ENCODE measurements at places on chromosomes 11 and 22. TPM values are rescaled to one million over a fixed set of nuclear protein-coding genes. Genes with fewer than 3 reads are reported as not detected.

Gene SESN3
- 24.7 TPM for total RNA-seq

Gene RIMBP3C
- 0.12 TPM for total RNA-seq

Gene RAB36
- total RNA-seq = 10.8 TPM

Gene LMNTD2
- 0.97 TPM for total RNA-seq

Gene COMT
- total RNA-seq = 203 TPM

Gene KMT2A
- total RNA-seq = 35.8 TPM

Gene SOX6
- total RNA-seq = 1.2 TPM

Gene THRSP
- total RNA-seq = not detected

Gene PTPN5
- total RNA-seq = not detected

Gene FAM76B
- 19.1 TPM for total RNA-seq

Gene SEPTIN5
- total RNA-seq = 47.7 TPM

Gene ARHGAP32
- 22.9 TPM for total RNA-seq

Gene GGTLC2
- not detected for total RNA-seq

Gene HBB
- not detected for total RNA-seq

Gene FOXRED1
- total RNA-seq = 11.0 TPM

Gene FZD4
- total RNA-seq = 9.1 TPM

Gene TSGA10IP
- not detected for total RNA-seq

Gene LINC01488
- not detected for total RNA-seq

Gene DDX17
- total RNA-seq = 574 TPM

Gene FXYD2
- total RNA-seq = not detected

Gene OR51I1
- total RNA-seq = not detected

Gene CRELD2
- 48.7 TPM for total RNA-seq

Gene OR52W1
- total RNA-seq = not detected

Gene SMIM35
- total RNA-seq = not detected

Gene NRXN2
- 107 TPM for total RNA-seq

Gene HSPB2
- total RNA-seq = 2.6 TPM

Gene CELSR1
- 3.1 TPM for total RNA-seq

Gene TRIM48
- not detected for total RNA-seq

Gene APOL5
- total RNA-seq = not detected

Gene HTR3A
- not detected for total RNA-seq

Gene OR52B6
- total RNA-seq = not detected

Gene OR52H1
- 0.81 TPM for total RNA-seq

Gene SGSM1
- not detected for total RNA-seq

Gene HBG2
- total RNA-seq = not detected

Gene GRIK4
- 0.16 TPM for total RNA-seq

Gene TYR
- total RNA-seq = 0.16 TPM

Gene MAPK8IP1
- 9.2 TPM for total RNA-seq

Gene SLC22A9
- not detected for total RNA-seq

Gene CARNS1
- total RNA-seq = 0.16 TPM

Data from hair follicle dermal papilla cell (primary cell).